ENCODE measurements at places on chromosomes 3 and 15.
A peak's percentile ranks its signal among the peaks of the same experiment; 100 is the strongest.

DNA sequence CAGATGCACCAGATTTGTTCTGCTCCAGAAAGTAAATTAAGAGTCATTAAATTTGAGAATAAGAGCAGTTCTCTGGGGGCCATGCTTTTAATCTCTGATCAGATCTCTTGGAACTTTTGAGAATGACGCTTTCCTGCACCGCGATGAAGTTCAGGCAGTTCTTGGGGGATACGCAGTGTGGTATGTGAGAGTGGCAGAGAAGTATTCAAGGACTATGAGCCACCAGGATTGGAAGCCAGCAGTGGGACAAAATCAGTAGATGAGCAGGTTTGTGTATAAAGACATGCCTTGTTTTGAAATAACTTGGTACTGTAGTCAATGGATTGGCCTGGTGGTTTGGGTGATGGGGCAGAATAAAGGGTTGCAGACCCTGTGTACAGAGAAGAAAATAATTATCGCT, 483.6 kb downstream of the ERC2 start:
- no peak for DNase-seq

DNA sequence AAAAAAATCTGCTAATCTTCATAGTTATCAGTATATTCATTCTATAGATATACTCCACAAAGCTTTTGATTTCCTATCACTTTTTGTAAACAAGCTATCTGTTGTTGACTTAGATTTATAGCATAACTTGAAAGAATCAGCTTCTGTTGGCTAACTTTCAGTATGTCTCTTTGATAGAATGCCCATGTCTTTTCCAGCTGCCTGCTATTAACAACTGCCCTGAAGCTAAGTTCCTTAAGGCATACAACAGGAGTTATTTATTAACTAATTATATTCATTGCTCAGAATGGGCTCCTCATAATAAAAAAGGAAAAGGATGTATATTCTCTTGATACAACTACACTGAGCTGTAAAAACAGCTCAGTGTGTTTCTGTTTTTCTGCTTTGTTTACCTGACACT, 293.9 kb downstream of the TUSC7 start:
- DNase-seq: no peak

GRCh38 chr3:10907262-10907661, 85.3 kb upstream of the SLC6A1 start:
- DNase-seq: no peak

GRCh38 chr3:73451301-73451944, 173.3 kb downstream of the PDZRN3 start:
- DNase-seq: no peak

- DNase-seq: peak; percentile 1
These were observed 373.1 kb upstream of the THRB start for GRCh38 chr3:24867783-24868182.

DNA sequence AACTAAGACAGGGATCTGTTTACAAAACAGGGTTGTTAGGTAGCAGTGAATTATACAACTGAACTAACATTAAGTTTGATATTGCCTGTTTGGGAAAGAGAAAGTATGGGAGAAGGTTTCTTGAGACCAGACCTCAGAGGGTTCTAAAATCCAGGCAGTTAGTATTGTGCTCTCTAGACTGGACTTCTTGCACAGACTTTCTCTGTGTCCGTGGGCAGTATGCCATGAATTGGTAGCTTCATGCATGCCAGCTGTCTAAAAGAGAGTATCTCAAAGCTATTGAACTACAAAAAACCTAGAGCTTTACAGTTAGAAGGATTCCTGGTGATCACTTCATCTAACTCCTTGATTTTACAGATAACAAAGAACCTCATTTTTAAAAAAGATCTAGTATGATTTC, 12.5 kb downstream of the SAMD7 start:
- DNase-seq: no peak

GRCh38 chr15:62920682-62921502, 121.7 kb upstream of the TPM1 start:
- no peak for DNase-seq

DNA sequence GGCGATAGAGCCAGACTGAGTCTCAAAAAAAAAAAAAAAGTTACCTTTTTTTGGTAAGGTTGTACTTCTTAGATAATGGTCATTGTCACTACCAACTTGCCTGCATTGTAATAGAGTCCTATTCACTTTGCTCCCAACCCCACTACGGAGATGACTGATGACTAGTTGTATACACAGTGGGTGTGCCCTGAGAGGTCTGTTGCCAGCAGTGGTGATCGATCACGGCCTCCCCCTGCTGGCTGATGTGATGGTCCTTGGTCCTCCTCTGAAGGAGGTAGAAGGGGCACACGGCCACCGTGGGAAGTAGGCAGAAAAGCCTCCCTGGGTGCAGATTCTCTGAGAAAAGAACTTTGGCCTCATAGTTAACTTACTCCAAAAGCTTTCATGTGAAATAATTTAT, 10.7 kb downstream of the GCNT3 start:
- peak; percentile 37 for DNase-seq

DNA sequence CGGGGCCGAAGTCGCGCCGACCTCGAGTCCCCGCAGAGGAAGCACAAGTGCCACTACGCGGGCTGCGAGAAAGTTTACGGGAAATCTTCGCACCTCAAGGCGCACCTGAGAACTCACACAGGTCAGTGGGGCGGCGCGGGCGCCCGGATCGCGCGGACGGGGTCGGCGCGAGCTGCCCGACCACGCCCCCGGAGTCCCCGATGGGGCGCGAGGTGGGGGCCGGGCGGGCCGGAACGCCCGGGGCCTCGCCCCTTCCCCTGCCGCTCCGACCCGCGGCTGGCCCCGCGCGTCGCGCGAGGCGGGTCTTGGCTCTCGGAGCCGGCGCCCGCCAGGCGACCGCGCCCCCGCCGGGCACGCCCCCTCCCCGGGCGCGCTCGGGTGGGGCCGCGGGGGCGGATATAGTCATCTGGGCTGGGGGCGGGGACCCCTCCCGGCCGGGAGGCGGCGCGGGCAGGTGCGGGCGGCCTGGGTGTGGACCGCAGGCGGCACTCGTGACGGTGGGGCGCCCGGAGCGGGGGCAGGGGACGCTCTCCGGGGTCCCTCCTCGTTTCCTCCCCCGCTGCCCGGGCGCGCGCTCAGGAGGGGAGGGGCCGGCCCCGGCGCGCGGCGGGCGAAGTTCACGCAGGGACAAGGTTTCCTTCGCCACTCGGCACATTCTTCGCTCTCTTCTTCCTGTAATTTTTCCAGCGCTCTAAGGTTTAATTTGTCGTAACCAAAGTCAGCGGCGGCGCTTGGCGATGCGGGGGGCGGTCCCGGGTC, 1.2 kb downstream of the KLF13 start:
- DNase-seq: no peak

GRCh38 chr3:38497031-38497430, 891 bp downstream of the EXOG start:
- peak; percentile 24 for DNase-seq

GRCh38 chr15:52789601-52790168, 451 bp downstream of the ONECUT1 start:
- no peak for DNase-seq

GRCh38 chr3:181616088-181617070, 95.3 kb upstream of the SOX2 start:
- DNase-seq: no peak

- DNase-seq: no peak
These were observed 145.5 kb downstream of the UACA start for GRCh38 chr15:70617911-70618287.

DNA sequence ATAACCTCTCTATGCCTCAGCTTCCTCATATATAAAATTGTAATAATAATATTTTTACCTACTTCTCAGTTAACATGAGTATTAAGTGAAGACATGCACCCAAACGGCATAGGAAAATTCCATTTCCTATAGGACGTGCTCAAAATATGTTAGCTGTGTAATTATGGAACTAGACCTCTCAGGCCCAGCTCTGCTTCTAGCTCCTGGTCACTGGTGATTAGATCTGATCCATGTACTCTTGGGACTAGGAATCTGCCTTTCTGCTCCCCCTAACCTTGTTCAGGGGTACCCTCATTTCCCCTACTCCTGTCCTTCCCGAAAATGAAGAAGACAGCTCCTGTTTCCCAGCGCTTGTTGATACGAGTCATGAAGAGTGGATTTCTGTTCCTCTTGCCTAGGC, 29.6 kb downstream of the TF start:
- no peak for DNase-seq

- no peak for DNase-seq
These were observed 67.9 kb downstream of the IQCH start for GRCh38 chr15:67322481-67322880.

- peak; percentile 58 for DNase-seq
These were observed 214.4 kb downstream of the PCCB start for GRCh38 chr3:136464502-136464901.

- no peak for DNase-seq
These were observed 86.8 kb downstream of the LIPC start for GRCh38 chr15:58518626-58519025.

- no peak for DNase-seq
These were observed 2.7 kb downstream of the IGF1R start for GRCh38 chr15:98651036-98651481.

- DNase-seq: no peak
These were observed 150.8 kb upstream of the KCNMB2 start for GRCh38 chr3:178385280-178385952.

- DNase-seq: peak; percentile 77
These were observed 30.5 kb upstream of the MYZAP start for GRCh38 chr15:57561041-57561711.

- DNase-seq: no peak
These were observed 84.7 kb downstream of the MRPL46 start for GRCh38 chr15:88382482-88382983.

DNA sequence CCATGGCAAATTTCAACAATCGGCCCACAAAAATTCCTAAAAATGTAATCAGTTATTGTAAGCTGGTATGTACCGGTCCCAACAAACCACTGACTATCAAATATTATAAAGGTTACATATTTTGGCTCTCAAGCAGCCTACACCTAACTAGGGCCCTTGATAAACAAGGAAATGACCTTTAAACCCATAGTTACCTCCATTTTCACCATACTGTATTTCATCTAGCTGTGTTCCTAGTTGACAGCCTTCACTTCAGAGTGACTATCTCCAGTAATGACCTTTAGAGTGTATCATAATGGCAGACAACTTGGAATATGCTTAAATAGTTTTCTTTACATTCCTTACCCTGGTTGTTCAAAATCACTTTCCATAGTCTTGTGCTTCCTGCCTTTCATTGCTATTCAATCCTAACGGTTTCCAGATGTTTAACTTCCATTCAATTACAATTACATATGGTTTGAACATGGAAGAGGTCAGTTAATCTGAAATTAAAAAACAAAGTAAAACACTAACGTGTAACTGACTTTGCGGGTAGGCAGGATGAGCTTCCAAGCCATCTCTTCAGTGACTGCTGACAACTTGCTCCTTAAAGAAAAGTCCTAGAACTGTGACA, 111.9 kb upstream of the TSC22D2 start:
- DNase-seq: no peak

DNA sequence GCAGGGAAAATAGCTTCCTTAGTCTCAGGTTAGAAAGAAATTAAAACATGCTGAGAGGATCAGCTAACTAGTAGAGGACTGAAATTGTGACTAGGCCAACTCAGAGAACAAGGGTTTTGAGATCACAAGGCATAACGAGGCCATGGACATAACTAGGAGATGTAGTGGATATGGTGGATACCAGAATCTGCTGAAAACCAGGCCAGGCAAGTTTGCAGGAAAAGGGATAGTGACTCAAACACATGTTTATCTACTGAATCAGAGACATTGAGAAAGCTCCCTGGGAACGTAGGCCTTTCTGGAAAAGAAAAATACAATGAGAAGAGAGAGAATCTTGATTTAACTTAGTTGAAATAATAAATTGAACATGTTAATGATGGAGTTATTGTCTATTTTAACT, 326.5 kb upstream of the GBE1 start:
- DNase-seq: peak; percentile 66

GRCh38 chr3:178663201-178663934, 127.1 kb downstream of the KCNMB2 start:
- DNase-seq: no peak

- DNase-seq: no peak
These were observed 109.0 kb upstream of the TBL1XR1 start for GRCh38 chr3:177306252-177306651.

All from HS-5 (cell line).